Ureter (tissue), 1 donor: ENCODE measurements at places on chromosomes 2 and 18.

- no peak for DNase-seq
Measured at GRCh38 chr2:179765666-179766065, 95.7 kb downstream of the ZNF385B start.

- DNase-seq: no peak
Measured at GRCh38 chr2:217733461-217733860, 269.3 kb downstream of the TNS1 start.

DNA sequence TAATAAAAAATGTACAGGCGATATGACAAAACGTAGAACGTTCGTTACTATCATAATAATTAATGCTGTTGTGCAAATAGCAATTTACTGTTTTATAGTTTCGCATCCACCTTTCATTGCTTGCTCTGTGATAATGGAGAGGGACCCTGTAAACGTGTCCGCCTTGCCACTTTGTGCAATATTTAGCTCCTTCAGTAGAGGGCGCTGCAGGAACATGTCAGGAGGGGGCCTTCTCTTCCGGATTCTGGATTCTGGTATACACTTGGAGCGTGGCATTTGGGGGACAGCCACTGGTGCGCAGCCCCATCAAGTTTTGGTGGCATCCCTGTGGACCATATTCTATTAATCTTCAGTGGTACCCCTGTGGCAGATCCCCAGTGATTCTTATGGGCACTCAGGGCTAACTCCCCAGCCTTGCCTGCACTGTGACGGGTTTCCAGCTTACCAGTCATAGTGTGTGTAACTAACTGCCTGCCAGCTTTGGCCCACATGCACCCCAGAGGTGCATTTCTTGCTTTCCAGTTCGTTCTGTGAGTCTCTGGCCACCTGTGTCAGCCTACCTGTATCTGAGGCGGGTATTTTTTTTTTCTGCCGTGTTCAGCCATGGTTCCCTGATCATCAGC, 140.3 kb downstream of the CYRIA start:
- DNase-seq: no peak

- DNase-seq: no peak
Measured at GRCh38 chr2:53379547-53379946, 388.1 kb upstream of the CHAC2 start.

DNA sequence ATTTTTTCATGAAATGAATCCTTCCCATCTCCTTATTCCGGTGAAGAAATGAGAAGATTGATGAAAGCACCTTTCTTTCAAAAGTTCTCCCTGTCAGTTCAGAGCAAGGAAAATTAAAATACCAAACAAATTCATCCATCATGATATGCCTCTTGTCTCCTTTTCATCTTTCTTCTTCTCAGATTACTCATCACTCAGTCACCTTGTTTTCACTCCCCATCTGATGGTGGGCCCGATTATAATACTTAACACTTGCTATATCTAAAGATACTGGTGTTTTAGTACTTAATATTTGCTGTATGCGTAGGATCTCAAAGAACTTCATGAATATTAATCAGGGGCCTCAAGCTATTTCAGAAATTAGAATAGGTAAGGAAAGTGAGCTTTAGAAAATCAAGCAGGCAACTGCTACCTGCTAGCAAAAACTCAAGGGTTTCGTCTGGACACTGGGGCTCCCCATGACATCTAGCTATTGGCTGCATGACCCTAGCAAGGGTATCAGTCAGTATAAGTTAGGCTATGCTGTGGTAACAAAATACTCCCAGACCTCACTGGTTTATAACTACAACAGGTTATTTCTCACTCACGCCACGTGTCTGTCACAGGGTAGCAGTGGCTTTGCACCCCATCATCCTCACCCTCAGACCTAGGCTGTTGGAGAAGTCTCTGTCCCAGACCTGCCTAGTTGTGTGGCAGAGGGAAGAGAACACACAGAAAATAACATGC, 39.0 kb upstream of the RNF152 start:
- DNase-seq: no peak
